T1000 (cell line): ENCODE measurements at places on chromosomes 4 and X.

GRCh38 chr4:56892691-56893090 lies 15.0 kb upstream of the REST start:
- no peak for DNase-seq

GRCh38 chr4:122960611-122961000 lies 38.2 kb upstream of the NUDT6 start:
- DNase-seq, result no peak

DNA sequence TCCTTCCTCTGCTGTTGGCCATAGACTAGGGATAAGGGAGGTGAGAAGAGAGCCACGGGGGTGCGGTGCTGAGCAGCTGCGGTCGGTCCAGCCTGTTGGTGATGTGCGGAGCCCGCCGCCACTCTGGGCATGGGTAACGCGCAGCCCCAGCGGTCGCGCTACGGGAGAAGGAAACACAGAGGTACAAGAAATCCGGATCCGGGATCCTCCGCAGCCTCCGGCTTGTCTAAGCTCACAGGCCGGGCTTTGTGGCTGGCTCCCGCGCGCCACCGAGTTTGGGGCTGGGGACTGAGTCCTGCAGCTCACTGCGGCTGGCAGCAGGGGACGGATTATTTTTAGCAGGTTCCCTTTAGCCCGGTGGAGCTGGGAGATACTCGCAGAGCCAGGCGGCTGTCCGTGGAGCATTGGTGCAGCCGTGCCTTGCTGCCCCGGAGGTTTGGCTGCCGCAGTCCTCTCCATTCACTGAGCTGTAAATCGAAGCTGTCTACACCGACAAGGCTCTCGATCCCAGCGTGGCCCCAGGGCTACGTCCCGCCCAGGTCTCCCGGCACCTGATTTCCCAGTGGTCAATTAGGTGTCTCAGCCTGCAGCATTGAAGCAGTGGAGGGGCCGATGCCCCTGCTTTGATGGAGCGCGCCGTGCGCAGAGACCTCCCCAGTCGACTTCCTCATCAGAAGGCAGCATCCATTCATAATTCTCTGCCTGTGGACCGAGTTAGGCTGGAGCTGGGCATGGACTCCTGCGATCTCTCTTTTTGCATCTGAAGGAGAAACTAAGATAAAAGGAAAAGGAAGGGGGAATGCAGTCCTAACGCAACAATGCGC lies 81.9 kb upstream of the SCML1 start:
- DNase-seq, result no peak

GRCh38 chrX:31260351-31260750 lies 188.5 kb upstream of the FTHL17 start:
- no peak for DNase-seq

DNA sequence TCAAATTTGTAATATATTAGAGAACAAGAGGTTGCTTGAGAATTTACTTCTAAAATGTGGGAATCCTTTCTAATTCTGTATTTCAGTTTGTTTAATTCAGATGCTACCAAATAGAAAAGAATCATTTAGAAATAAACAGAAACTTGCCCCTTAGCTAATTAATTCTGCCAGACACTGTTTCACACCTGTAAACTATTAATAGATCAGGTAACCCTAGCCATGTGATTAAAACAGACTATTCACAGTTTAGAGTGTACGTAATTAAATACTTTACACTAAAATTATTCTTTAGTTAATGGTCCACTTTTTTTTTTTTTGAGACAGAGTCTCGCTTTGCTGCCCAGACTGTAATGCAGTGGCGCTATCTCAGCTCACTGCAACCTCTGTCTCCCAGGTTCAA lies 124.0 kb downstream of the PTPN13 start:
- DNase-seq, result no peak

DNA sequence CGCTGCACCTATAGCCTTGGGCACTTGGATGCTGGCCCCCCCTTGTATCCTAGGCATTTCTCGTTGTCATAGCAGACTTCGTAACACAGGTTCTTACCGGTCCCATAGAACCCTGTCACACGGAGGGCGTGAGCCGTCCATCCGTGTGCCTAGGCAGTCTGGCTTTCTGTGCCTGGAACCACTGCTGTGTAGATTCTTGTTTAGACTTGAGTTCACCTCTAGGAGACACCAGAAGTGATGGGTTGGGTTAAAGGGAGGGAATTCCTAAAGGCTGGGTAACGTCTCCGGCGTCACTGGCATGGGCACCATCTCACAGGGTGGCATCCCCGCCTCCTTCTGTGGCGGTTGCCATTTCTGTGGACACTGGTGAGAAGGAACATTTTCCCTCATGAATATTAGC lies 13.5 kb upstream of the NKX1-1 start:
- no peak for DNase-seq

GRCh38 chr4:176053785-176054184 lies 11.9 kb upstream of the WDR17 start:
- no peak for DNase-seq

DNA sequence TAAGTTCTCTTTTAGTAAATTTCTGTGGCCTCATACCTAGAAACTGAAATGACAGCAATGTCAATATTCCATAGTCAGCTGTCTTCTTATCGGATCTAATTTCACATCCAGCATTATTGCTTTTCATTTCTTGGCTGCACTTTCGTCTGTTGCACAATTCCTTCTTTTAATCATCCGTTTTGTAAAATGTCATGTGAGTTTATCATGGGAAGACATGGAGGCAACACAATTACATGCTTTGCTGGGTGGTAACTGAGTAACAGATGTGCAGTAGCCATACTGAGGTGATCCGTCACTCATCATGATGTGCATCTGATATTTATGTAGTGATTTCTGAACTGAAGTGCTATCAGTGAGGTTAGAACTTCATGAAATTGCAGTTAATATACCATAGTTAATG lies 68.3 kb upstream of the SLC7A11 start:
- no peak for DNase-seq

- no peak for DNase-seq
Observed at GRCh38 chr4:146278986-146279385, 64.6 kb downstream of the REELD1 start.

DNA sequence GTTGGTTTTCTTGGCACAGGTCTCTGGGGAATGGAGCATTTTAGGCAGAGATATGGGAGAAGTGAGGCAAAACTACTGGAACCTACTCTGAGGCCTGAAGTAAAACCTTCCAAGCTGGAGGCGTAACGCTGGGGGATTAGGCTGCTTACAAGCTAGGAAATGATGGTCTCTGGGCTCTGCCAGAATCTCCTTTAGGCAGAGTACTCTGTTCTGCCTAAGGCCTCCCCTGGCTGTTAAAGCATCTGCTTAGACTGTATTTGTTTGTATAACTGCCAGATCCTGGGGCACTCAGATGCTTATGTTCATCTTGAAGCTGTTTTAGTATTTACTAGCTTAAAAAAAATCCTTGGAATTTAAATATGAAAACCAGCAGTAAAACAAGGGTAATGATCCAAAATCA lies 822.2 kb downstream of the RPA4 start:
- DNase-seq, result no peak

DNA sequence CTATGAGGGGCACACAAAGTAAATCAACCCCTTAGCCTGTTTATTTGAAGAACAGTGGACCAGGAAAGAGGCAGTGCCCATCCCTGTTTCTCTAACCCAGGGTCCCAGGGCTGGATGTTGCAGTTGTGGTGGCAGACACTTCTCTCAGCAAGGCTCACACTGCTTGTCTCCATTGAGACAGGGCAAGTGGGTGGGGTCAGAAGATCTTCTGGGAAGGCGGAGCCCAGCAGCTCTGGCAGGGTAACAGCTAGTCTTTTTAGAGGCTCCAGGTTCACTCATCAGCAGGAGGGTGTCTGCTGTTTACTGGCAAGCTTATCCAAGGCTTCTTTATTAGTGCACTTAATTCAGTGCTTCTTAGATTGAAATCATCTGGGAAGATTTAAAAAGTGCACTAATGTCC lies 659.8 kb upstream of the DIPK2B start:
- DNase-seq, result no peak

DNA sequence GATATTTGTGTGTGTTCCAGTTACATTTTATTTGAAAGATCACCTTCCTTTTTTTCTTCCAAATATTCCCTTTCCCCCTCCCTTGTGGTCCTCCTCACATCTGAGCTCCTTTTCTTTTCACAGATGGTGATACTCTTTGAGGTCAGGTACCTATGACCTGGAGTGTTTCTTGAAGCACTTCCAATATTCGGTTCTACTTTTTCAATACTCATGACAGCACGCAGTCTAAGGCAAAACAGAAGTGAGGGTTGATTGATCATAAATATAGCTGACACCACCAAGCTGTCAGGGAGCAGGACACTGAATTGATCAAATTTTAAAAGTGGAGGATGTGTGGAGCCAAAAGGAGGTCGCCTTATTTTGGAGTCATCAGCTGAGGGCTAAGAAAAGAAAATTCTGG lies 334.4 kb upstream of the MAGEB2 start:
- DNase-seq, result no peak

GRCh38 chr4:16914208-16914607 lies 15.8 kb upstream of the LDB2 start:
- DNase-seq, result no peak

DNA sequence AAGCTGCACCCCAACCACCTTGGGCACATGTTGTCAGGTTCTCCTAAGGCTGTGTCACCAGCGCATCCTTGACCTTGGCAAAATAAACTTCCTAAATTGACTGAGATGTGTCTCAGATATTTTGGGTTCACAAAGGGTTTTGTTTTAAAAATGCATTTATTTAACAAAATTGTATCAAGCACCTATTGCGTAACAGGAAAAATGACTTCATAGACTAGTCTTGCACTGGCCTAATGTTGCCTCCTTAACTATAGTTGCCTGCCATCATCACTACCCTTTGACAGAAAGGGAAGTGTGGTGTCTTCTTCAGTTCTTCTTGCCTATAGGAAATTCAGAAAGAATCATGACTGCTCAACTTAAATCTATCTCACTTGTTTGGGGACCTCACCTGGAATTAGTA lies 374.2 kb downstream of the SH2D1A start:
- DNase-seq, result no peak

GRCh38 chrX:23911126-23911835 lies 3.5 kb downstream of the CXorf58 start:
- no peak for DNase-seq

GRCh38 chr4:3286335-3287175 lies 6.3 kb upstream of the RGS12 start:
- DNase-seq, result no peak

DNA sequence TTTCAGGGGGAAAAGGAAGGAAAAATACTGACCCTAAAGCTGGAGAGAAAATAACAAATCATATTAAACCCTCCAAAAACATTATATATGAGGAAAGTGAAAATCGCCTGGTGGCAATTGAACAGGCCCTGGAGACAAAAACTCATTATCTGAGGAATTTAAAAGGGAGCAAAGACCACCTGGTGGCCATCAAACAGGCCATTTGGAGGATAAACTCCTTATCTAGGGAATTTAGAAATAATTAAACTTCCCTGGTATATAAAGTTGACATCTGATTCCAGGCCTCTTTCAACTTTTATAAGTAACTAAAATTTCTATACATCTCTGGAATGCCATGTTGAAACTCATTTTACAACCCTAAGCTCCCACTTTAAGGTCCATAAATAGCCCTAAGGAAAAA lies 35.2 kb downstream of the CHM start:
- no peak for DNase-seq

DNA sequence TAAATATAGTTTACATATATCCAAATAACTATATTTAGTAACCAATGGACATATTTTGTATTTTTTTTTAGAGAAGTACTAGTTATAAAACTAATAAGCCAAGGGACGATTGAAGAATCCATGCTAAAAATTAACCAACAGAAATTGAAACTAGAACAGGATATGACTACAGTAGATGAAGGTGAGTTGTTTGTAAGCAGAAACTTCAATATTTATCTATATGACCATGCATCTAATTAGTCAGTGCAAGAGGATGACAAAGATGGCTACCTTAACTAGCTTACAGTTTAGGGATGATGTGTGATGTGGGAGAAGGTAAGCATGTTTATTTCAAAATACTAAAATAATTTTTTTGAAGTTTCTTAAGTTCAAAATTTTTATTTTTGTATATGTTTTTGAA lies 57.7 kb downstream of the HPGDS start:
- no peak for DNase-seq

- no peak for DNase-seq
Observed at GRCh38 chrX:2425286-2426071, 75.3 kb downstream of the DHRSX start.

DNA sequence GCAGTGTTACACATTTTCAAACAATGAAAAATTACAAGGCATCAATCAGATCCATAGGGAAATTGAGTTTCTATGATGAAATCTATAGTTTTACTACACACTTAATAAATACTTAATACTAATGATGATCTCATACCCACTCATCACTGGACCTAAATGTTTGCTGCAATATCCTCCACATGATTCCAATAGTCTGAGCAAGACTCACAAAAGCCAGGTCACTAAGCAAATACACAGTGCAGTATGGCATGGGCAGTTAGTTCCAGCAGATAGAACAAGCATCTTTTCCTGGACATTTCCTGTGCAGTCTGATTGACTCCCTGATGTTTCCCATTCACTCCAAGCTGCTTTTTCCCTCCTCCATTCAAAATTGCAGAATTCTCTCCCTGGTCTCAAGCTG lies 109.0 kb upstream of the ATOH1 start:
- no peak for DNase-seq

DNA sequence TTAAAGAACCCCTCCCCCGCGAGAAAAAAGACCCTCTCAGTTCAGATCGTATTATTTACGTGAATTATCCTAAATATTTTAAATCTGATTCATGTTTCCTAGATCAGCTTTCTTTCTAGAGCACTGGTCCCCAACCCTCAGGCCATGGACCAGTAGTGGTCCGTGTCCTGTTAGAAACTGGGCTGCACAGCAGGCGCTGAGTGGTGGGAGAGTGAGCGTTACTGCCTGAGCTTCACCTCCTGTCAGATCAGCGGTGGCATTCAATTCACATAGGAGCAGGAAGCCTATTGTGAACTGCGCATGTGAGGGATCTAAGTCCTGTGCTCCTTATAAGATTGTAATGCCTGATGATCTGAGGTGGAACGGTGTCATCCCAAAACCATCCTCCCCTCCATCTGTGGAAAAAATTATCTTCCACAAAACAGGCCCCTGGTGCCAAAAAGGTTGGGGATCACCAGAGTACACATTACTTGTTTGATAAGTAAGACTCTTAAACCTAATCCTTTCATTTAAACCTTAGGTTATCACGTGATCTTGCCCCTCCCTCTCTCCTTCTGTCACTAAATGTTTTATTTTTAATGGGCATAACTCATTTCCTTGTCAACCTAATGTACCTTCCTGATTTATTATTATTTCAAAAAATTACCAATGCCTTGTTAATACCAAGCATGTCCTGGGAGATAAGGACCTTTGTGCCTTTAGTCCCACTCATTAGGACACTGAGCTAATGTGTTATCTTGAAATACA lies 442.9 kb downstream of the TLL1 start:
- no peak for DNase-seq
